Stimulated activated CD8-positive, alpha-beta memory T cell treated with anti-CD3 and anti-CD28 coated beads, Interleukin-2, amount 100 ng/mL, for 1 hour (primary cell): ENCODE measurements at places on chromosomes 11 and 22.

DNA sequence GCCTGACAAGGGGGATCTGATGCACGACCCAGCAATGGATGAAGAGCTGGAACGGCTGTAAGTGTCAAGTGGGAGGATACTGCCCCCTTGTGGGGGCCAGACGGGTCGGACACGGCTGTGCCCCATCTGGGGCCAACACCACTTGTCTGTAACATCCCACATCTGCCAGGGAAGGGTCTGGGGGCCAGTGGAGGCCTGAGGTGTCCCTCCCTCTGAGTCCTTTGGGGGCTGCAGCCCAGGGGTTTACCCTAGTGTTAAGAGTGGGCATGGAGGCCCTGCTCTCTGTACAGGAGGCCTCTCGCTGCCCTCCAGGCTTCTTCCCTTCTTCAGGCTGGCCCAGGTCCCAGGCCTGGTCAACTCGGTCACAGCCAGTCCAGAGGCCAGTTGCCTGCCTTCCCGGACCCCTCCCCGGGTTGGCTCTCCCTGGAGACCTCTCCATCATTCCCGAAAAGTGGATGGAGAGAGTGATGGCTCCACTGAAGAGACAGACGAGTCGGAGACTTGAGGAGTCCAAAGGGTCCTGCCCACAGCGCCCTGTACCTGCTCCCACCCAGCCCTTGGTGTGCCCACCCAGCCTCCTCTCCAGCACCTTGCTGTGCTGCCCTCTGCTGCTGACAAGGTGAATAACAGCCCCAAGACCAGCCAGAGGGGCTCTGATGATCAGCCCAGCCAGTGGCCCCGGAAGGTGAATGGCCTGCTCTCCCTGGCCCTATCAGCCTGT, 15.4 kb downstream of the ARFGAP2 start:
- DNase-seq: peak; percentile 40

DNA sequence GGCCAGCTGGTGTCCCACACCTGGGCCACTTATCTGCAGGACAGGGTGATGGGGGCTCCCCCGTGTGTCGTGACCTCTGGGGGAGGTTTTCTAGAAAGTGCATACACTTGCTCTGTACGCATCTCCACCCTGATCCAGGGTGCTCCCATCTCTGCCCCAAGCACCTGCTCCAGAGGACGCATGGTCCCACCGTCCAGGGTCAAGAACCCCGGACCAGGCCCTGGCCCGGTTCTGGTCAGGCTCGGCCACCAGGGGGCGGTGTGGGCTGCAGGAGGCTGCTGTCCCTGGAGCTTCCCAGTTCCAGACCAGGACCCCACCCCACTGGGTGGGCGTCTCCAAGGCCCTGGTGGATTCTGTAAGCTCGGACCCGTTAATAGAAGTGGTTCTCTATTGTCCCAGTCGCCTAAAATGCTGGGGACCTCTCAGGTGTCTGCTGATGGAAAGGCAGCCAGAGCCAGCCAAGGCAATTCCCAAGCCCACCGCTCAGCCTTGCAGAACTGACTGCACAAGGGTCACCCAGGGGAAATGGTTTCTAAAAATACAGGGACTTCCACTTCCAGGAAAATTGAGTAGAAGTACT, 34.7 kb upstream of the SEPTIN5 start:
- peak; percentile 9 for DNase-seq

DNA sequence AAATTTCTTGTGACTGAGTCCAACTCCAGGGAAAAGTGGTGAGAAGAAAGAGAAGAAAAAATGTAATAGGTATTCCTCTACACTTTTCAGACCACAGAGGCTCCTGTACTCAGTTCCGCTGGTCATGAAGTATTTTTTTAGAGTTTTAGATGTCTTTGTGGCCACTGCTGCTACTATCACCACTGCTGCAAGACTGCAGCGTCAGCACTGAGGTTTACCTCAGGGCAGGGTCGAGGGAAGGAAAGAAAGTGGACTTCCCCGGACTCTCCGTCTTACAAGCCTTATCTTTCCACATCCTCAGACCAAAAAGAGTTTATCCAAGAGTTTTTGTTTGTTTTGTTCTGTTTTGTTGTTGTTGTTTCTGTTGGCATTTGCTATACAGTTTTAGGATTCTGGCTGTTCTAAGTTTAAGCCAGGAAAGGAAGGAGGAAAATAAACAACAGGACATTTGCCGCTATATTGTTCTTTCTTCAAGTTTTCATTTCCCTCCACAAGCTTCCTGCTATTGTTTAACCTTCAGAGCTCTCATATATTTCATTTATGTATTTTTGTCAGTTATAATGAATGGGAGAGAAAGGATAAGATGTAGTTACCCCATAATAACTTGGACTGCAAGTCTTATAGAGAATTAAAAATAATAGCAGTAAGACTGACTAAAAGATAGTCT, 919.3 kb downstream of the NTM start:
- no peak for DNase-seq

- no peak for DNase-seq
These were observed 51.5 kb downstream of the IRAG1 start for GRCh38 chr11:10641912-10642697.

DNA sequence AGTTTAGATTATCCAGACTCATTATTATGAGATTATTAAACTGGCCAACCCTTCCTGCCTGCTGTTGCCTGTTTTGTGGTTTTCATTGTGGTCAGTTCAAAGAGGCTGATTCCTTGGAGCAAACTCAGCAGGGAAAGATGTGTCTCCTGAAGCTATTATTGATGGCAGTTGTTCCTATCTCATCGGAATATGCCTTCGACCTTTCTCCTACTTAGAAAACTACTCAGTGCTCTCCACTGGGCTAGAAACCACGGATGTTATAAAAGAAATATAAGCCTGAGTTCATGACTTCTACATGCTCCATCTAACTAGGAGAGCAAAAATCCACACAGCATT, 80.2 kb upstream of the NAV2 start:
- no peak for DNase-seq

- DNase-seq: no peak
These were observed 1.1 kb downstream of the TAF1D start for GRCh38 chr11:93740031-93740729.

DNA sequence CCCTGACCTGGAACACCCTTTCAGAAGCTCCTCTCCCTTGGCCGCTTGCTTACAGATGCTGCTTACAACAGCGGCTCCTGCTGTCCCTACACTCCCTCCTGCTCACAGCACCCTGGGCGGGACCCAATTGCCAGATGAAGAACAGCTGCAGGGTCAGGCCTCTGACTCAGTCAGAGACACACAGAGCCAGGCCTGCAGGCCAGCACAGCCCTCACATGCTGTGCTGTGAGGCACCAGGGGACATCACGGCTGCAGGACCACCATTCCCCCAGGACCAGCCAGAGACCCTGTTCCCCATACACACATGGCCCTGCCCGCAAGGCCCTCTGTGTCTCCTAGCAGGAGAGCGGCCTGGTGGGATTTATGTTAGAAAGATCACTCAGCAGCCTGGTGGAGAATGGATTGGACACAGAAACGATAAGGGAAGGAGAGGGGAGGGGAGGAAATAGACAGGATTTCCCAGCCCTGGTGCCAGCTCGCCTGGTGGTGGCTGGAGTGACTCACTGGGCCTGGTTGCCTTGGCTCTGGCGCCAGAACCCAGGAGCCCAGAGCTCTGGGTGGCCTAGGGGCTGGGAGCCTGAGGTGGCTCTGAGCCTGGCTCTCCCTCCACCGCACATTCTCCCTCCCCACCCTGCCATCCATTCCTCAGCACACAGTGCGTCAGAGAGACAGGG, 6.7 kb downstream of the CAPN5 start:
- no peak for DNase-seq

- no peak for DNase-seq
These were observed 50.8 kb downstream of the PISD start for GRCh38 chr22:31611061-31611760.

- no peak for DNase-seq
These were observed 41.0 kb downstream of the TIMP3 start for GRCh38 chr22:32842486-32842885.

DNA sequence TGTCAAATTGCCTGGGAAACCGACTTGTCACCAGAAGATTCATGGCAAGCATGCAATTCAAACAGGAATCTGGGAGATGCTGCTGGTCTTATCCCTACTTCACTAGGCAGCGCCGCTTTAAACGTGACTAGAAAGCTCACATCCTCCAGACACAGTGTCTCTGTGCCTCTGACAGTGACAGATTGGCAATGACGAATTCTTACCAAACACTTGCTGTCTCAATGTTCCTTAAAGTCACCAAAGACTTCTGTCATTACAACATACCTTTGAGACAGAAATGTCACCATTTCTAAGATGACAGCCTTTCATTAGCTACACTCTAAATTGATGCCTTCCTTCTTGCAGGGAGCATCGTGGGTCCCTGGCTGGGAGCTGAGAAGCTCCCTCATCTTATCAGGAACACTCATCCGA, 197.8 kb downstream of the CWF19L2 start:
- DNase-seq: no peak

DNA sequence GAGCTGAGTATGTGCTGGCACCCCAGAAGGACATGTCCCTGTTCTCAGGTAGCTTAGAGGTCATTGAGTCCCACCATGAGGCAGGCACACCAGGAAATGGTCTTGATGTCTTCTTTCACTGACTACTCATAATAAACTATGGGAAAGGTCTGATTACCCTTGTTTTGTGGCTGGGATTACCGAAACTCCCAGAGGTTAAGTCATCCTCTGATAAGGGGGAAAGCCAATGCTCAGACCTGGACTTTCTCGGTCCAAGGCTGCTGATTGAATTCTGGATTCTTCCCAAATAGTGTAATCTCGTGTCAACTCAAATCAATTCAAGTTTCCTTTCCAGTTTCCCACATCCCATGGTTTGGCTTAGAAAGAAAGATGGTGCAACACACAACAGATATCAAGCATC, 3.7 kb upstream of the CD44 start:
- DNase-seq: no peak

GRCh38 chr11:85961930-85962363, 106.8 kb downstream of the CCDC83 start:
- DNase-seq: no peak

- no peak for DNase-seq
These were observed 660.3 kb downstream of the TBC1D22A start for GRCh38 chr22:47422736-47423135.

DNA sequence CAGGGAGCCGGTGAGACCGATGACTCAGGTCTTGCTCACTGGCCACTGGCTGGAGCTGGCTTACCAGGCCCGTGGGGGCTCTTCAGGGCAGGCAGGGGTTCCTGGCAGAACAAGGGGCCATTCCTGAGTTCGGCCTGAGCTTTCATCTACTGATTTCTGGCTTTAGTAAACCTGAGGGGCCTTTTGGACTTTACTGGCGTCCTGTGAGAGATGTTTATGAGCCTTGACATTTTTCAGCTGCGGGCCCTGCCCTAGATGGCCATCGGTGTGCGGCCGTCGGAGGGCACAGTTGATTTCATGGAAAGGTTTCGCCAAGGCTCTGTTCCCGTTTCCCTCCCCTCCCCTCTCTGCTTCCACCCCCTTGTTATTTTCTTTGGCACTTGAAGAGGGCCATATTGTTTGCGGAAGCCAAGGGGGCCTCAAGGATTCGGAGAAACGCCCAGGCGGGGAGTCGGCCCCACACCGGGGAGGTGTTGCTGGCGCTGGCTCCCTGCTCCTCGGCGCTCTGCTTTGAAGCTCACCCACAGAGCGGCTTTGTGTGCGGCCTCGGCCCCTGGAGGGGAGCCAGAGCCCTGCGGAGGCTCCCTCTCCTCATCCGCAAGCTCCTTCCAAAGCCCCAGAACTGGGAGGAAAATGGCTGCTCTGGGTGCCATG, 17.7 kb downstream of the ELF5 start:
- no peak for DNase-seq

- no peak for DNase-seq
These were observed 292.3 kb downstream of the METTL15 start for GRCh38 chr11:28400331-28401100.
